ENCODE measurements at places on chromosomes 16 and 17.

DNA sequence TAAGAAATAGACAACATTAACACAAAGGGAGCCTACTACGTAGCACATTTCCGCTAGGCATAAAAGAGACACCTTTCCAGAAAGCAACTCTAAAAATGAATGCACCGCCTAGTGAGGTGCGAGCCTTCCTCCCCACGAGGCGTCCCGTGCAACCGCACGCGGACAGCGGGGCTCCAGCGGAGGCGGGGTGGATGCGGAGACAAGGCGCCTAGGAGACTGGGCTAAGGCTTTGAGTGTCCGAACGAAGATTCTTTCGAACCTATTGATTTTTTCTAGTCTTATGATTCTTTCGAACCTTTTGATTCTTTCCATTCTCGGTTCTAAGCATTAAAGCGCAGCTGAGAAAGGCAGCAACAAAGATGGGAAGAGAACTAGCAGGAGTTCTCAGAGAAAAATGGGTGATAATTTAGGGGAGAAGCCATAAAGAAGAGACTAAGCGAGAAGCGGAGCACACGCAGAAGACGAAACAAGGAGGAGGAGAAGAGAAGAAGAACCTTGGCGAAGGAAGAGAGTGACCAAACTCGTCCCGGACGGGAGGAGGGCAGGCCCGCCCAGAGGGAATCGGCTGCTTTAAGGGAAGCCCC lies 394 bp upstream of the CPD start:
- DNase-seq = peak; percentile 57

GRCh38 chr17:79169366-79169765 lies 94.7 kb downstream of the ENGASE start:
- DNase-seq = no peak

DNA sequence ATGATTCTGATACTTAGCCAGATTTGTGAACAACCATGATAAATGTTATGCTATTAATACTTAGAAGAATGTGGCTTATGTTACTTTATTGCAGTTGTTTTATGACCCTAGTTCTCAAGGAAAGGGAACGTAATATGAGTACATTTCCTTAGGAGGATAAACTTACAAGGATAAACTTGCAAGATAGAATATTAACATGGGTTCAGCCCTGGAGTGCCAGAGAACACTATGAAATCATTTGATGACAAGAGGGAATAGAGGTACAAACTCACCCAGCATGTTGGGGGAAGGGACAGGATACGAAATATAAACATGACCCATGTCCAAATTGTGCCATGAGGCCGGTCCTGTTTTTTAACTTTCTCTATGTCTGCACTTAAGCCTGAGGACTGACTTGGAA lies 13.0 kb upstream of the ABCA5 start:
- no peak for DNase-seq

- DNase-seq = no peak
These were observed 12.7 kb upstream of the HERPUD1 start for GRCh38 chr16:56919099-56919800.

DNA sequence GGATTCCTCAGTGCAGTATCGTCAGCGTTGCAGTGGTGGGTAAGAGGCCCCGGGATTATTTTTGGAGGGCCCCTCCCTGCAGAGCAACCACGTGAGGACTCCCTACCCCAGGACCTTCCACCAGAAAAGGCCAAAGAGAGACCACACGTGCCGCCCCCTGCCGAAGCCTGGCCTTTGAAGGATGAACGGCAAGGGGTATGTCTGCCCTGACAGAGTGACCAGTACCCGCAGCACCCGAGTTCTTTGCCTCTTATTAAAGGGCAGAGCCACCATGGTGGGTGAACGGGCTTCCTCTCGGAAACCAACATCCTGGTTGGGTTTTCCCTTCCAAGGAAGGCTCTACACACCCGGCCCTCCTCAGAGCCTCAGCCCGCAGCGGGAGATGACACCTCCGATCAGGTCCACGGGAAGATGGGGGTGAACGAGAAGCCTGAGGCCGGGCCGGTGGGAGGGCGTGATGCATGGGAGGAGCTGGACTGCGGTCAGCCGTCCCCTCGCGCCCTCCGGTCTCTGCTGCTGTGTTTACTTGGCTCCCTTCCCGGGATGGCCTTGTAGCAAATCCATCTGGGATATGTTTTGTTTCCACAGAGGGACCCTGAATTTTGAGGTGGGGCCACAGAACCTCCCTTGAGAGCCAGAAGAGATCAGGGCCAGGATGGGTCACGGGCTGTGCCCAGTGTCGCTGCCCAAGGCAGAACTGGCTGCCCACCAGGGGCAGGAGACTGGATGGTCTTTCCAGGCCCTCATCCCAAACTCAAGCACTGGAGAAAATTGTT lies 49.1 kb downstream of the TBC1D16 start:
- DNase-seq = no peak

DNA sequence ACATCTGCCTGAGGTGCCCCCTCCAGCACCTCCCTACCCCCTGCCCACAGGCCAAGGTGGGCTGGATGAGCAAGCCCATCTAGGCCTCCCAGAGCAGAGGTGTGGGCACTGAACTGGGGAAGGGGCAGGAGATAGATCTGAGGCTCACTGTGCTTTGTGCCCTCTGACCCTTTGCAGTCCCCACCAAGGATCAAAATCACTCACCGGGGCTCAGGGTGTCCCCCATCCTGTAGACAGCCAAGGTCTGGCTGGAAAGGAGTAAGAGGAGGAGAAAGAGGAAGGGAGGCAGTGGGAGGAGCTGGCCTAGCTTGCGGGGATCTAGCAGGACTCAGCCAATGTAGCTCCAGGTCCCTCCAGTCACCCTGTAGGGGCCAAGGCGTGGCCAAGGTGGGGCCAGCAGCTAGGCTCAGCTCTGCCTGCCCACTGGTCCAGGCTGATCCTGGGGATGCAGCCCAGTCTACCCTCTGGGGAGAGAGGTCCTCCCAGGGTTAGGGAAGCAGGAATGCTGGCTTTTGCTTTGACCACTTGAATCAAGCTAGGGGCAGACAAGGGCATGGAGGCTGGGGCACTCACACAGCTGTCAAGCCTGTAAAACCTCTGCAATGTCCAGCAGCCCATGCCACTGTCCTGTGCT lies 1.8 kb downstream of the SLC12A4 start:
- DNase-seq = no peak

GRCh38 chr16:63975669-63976068 lies 1146.2 kb downstream of the CDH11 start:
- no peak for DNase-seq

DNA sequence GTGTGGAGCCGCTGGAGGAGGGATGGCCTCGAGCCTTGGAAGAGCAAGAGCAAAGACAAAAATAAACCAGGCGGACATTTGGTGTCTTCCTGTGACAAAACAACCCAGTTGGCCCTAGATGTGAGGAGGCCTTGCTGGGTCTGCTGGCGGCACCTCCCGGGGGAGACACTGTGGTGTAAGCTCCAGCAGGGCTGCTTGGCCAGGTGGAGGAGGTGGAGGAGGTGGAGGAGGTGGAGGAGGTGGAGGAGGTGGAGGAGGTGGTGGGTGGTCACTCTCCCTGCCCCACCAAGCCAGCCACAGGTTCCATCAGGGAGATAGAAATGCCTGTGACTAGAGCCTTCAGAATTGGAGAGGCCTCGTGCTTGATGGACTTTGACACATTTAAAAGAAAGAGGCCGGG lies 32.1 kb downstream of the DBNDD1 start:
- no peak for DNase-seq

GRCh38 chr16:19666477-19666876 lies 51.5 kb downstream of the KNOP1 start:
- DNase-seq = no peak

- DNase-seq = no peak
These were observed at the start of gene ABHD15 for GRCh38 chr17:29566473-29567303. ABHD15 (minus strand) TSS chr17:29567037; CDS start chr17:29566966, 71 bp downstream.
